Mesothelial cell of epicardium (in vitro differentiated cells): ENCODE measurements at places on chromosomes 6 and 20. TPM values are rescaled to one million over a fixed set of nuclear protein-coding genes. Genes with fewer than 3 reads are reported as not detected.

The CST7 gene
- total RNA-seq = not detected in 3 replicates

The SLC32A1 gene
- not detected in 3 replicates for total RNA-seq

The MPIG6B gene
- 0.16 to 0.33 TPM (median 0.25 TPM) in 3 replicates for total RNA-seq

The STXBP5 gene
- 19.0 to 22.0 TPM (median 19.9 TPM) in 3 replicates for total RNA-seq

DNA sequence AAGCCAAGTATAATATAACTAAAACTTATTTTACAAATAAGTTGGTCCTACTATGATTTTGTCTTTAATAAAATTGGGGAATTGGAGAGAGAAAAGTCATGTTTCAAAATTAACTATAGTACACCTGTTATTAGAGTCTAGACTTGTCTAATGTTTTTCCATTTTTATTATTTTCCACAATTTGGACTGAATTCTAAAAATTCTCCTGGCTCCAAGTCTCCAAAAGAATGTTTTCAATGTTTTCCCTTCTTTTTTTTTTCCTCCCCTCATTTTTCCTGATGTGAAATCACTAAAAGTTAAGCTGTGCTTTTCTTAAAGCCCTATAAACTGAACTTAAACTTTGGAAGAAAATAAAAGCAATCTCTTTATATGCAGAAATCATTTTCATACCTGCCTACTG, 11.3 kb downstream of the PTGIS start:
- H3K4me3 ChIP-seq = no peak overlapping the region
- H3K4me1 ChIP-seq = peaks cover 16% of the 10 kb centered on the region
- peaks cover 34% of the 10 kb centered on the region for H3K36me3 ChIP-seq

- no peaks in the 10 kb centered on the region for H3K4me1 ChIP-seq
- H3K27me3 ChIP-seq = peaks cover 13% of the 10 kb centered on the region
- H3K4me3 ChIP-seq = no peak overlapping the region
- H3K36me3 ChIP-seq = no peaks in the 10 kb centered on the region
Observed at GRCh38 chr20:23446505-23446904, 6.2 kb downstream of the CST11 start.

- DNase-seq = no peak
- no peak overlapping the region for H3K27ac ChIP-seq
- peak overlapping the region; percentile 77 for H3K4me3 ChIP-seq
- H3K36me3 ChIP-seq = peaks cover 3% of the 10 kb centered on the region
- H3K27me3 ChIP-seq = peaks cover 74% of the 10 kb centered on the region
Observed at GRCh38 chr6:136922685-136923006, 545 bp downstream of the SLC35D3 start.

DNA sequence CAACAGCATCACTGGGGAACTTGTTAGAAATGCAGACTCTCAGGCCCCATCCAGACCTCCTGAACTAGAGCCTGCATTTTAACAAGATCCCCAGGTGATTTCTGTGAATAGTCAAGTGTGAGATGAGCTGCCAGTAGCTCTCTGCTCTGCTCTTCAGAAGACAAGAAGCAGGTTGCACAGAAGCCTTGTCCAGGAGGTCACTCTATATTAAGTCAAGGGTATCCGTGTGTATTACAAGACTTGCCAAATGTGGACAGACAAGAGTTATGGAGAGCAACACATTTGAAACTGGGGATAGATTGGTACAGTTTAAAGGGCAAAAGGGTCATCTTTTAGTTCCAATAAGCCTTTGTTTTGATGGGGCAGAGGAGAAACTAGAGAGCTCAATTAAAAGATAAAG, 23.2 kb upstream of the RIN2 start:
- H3K27ac ChIP-seq = peak overlapping the region; percentile 74
- H3K36me3 ChIP-seq = no peaks in the 10 kb centered on the region
- DNase-seq = no peak
- H3K4me1 ChIP-seq = peaks cover 44% of the 10 kb centered on the region

- H3K4me1 ChIP-seq = no peaks in the 10 kb centered on the region
- no peak for DNase-seq
- H3K4me3 ChIP-seq = no peak overlapping the region
- H3K27ac ChIP-seq = no peak overlapping the region
- no peaks in the 10 kb centered on the region for H3K27me3 ChIP-seq
- H3K36me3 ChIP-seq = no peaks in the 10 kb centered on the region
Observed at GRCh38 chr6:86535100-86535499, 402.2 kb upstream of the HTR1E start.

DNA sequence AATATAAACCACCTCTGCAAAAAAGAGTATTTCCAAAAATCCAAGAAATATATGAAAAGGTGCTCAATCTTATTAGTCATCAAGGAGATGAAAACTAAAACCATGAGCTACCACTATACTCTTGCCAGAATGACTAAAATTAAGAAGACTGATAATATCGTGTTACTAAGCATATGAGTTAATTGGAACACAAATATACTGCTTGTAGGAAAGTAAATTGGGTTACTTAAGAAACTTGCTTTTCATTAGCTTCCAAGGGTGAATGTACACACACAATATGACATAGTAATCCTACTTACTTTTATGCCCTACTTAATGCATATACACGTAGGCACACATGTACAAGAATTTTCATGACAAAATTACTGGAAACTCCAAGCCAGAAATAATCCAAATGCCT, 3.4 kb downstream of the THEMIS start:
- no peaks in the 10 kb centered on the region for H3K36me3 ChIP-seq
- no peak for DNase-seq
- no peak overlapping the region for H3K4me3 ChIP-seq
- H3K27me3 ChIP-seq = no peaks in the 10 kb centered on the region
- H3K27ac ChIP-seq = no peak overlapping the region

GRCh38 chr6:101125380-101125971, 244.3 kb upstream of the ASCC3 start:
- no peaks in the 10 kb centered on the region for H3K36me3 ChIP-seq
- H3K4me1 ChIP-seq = no peaks in the 10 kb centered on the region

DNA sequence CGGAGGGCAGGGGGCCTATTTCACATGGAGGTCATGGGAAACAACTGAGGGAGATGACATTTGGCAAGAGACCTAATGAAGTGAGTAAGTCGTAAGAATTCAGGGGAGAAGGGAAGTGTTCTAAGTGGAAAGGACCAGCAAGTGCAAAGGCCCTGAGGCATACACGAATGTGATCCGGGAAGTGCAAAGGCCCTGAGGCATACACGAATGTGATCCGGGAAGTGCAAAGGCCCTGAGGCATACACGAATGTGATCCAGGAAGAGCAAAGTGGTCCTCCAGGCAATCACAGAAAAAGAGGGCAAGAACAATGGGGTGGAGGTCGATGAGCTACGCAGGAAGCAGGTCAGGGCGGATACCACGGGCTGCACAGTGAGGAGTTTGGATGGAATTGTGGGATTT, 24.2 kb upstream of the EXOC2 start:
- H3K4me1 ChIP-seq = no peaks in the 10 kb centered on the region
- H3K27ac ChIP-seq = no peak overlapping the region
- H3K4me3 ChIP-seq = no peak overlapping the region
- no peak for DNase-seq

DNA sequence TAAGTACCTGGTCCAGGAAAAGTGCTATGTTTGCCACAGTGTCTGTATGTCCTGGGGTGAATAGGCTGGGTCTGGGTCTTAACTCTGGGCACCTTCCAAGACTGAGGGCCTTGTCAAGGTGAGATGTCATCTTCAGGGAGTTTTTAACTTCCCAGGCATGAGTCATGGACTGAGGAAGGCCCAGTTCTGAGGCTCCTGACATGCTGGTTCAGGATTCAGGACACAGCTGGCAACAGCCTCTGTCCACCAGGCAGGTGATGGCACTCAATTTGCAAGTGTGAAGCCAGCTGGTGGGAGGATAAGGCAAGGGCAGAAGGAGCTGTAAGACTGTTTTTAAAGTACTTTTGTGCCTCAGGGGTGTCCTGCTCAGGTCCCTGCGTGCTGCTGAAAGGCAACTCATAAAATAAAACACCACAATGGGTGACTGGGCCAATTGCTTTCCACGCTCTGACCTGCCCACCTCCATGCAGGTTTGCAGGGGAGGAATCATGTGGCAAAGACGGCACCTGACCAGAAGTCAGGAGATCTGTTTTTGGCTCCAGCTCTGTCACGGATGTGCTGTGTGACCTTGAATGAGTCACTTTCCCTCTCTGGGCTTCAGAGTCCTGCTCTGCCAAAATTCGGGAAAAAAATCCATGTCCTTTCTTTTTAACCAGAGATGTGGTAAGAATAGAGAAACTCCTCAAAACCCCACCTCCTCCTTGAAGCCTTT, 4.9 kb upstream of the PACSIN1 start:
- H3K4me3 ChIP-seq = no peak overlapping the region
- H3K27ac ChIP-seq = no peak overlapping the region
- H3K27me3 ChIP-seq = peaks cover 8% of the 10 kb centered on the region
- H3K36me3 ChIP-seq = no peaks in the 10 kb centered on the region

GRCh38 chr20:35008411-35009342, 53.0 kb downstream of the MYH7B start:
- no peaks in the 10 kb centered on the region for H3K4me1 ChIP-seq
- no peak overlapping the region for H3K4me3 ChIP-seq
- no peak for DNase-seq
- H3K27me3 ChIP-seq = no peaks in the 10 kb centered on the region

DNA sequence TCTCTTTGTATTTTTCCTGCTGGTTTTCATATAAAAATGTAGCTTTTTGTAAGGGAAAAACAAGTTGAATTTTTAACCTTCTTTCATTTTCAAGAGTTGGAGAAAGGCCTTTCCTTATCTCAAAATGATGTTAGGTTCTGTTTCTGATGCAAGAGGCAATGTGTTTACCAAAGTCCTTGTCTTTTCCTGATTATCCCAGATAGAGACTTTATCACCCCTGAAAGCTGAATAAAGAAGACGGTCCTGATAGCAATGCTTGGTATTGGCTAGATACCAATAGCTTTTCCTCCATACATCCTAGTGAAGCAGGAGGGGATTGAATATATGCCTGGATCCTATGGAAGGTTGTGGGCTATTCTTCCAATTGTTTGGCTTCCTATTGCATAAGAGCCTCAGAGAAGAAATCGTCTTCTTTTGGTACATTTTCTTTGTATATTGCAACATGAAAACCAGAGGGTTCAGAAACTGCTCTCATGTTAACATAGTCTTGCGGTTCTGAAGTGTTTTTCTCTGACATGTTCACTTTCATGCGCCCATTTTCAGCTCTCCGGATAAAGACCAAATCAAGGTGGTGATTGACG, 5.5 kb downstream of the PNLDC1 start:
- H3K27ac ChIP-seq = no peak overlapping the region
- H3K27me3 ChIP-seq = no peaks in the 10 kb centered on the region
- no peaks in the 10 kb centered on the region for H3K36me3 ChIP-seq
- H3K4me3 ChIP-seq = no peak overlapping the region

DNA sequence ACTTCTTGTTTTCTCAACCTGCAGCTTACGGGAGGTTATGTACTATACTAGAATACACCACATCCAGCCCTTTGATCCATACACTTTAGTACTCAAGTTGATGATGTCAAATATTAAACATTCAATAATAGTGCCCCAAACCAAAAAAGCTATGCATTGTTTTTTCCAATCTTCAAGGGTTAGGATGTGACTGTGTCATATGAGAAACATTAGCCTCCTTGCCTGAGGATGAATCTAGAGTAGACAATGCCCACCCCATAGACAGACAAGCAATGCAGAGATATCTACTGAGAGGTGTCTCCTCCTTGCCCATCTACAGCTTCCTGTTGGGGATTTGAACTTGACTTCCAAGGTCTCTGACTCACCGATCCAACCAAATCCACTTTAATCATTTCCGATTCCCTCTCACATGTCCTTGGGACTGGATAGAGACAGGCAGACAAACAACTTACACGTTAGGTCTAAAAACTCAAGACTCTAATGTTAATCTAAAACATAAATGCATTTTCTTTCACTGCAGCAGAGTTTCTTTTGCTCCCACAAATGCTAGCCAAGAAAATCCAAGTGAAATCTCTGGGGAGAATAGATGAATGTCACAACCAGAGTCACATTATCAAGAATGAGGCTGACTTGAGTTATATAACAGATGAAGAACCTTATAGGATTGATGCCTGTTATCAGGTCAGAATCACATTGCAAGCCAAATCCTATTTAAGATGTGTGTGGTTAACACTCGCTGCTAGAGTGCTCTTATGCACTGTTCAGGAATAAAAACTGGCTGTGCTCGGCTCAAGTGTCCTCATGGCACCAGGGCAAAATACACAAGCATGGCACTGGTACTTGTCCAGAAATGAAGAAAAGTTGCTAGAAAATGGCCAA, 75.5 kb upstream of the TNFAIP3 start:
- peaks cover 18% of the 10 kb centered on the region for H3K4me1 ChIP-seq
- no peak overlapping the region for H3K4me3 ChIP-seq
- no peak for DNase-seq
- no peaks in the 10 kb centered on the region for H3K36me3 ChIP-seq

DNA sequence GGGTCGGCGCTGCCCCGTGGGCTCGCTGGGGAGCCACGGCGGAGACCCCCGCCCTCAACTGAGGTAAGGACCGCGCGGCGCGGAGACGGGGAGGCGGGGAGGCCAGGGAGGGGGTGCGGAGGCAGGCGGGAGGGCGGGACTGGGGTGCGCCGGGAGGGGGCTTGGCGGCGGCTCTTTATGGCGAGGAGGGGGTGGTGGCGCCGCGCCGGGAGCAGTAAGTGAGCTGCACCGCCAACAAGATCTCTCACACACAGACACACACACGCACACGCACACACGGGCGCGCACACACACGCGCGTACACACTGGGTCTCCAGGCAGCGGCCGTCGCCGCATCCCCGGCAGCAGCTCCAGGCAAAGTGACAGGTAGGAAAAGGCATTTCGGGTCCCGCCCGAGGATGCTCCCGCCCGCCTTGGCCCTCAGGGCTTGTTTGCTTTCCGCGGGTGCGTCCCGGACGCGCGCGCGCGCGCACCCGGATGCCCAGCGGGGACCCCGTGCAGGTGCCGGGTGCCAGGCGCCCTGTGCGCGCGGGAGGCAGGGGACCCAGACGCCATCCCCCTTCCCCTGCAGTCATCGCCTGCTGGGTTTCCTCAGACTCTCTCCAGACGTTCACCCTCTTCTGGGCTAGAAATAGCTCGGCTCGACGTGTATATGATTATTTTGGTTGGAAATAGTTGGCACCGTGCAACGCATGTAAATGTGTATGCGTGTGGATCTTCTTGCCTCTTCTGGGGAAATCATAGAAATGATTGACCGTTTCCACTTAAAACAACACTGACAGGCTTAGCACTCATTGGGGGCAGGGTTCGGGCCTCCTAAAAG, at the start of gene PLCB4:
Gene PLCB4, plus strand, starts transcription at position 247 of the 823 bp plus-strand sequence. CDS start 238,728 bp downstream, outside the sequence.
- H3K27ac ChIP-seq = peak within 1 kb of the TSS; percentile 85
- no peaks in the 10 kb centered on the region for H3K27me3 ChIP-seq
- no peaks in the 10 kb centered on the region for H3K36me3 ChIP-seq
- peaks cover 35% of the 10 kb centered on the region for H3K4me1 ChIP-seq
- H3K4me3 ChIP-seq = peak within 1 kb of the TSS; percentile 82

DNA sequence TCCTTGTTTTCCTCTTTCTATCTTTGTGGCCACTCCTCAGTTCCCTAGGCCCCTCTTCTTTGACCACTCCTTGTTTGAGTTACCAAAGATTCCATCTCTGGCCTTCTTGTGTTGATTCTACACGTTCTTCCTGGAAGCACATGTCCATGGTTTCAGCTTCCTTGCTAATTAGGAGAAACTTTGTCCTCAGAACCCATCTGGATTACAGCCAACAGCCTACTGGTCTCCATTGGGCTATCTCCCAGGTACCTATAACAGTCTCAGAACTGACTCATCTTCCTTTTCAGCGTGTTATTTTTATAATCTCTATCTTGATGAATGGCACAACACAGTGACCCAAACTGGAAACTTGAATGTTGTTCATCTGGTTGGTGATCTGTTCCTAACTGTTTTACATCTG, 17.5 kb downstream of the PTPRA start:
- H3K27ac ChIP-seq = peak overlapping the region; percentile 8
- no peak for DNase-seq
- H3K36me3 ChIP-seq = peaks cover 6% of the 10 kb centered on the region
- peaks cover 22% of the 10 kb centered on the region for H3K4me1 ChIP-seq
- no peaks in the 10 kb centered on the region for H3K27me3 ChIP-seq

GRCh38 chr20:16111852-16112412, 461.3 kb downstream of the KIF16B start:
- no peak overlapping the region for H3K27ac ChIP-seq
- no peaks in the 10 kb centered on the region for H3K27me3 ChIP-seq
- no peak for DNase-seq
- peaks cover 8% of the 10 kb centered on the region for H3K4me1 ChIP-seq
- no peaks in the 10 kb centered on the region for H3K36me3 ChIP-seq
